OCI-LY7 (cell line): ENCODE measurements at places on chromosomes 5 and 9.

- DNase-seq: peak; percentile 6
These were observed 11.9 kb upstream of the OR13C8 start for GRCh38 chr9:104556830-104557634.

DNA sequence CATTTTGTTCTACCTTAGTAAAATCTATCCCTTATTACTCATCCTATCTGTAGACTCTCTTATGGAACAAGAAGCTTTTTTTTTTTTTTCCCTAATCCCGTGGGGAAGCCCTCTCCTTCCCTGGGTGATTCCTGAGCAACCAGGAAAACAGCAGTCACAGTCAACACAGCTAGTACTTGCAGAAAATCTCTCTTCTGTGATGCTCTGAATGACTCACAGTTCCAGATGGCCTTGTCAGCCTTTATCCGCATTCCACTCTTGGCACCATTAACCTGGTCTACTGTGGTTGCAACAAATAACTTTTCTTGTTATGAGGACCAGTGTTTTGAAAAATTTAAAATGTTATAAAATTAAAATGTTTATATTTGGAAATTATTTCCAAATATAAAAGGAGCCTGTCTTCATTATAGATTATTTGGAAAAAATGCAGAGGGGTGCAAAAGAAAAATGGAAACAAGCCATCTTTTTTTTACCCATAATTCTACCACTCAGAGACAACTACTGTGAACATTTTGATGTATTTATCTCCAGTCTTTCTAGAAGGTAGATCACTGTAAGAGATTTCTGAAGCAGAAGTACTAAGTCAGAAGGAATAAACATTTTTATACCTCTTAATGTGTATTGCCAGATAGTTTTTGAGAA is 486.7 kb downstream of the RAB3C start:
- DNase-seq: no peak

GRCh38 chr5:134223406-134224248 is 2.2 kb downstream of the PPP2CA start:
- DNase-seq: no peak

- DNase-seq: no peak
These were observed 37.7 kb upstream of the STXBP1 start for GRCh38 chr9:127574072-127574993.

DNA sequence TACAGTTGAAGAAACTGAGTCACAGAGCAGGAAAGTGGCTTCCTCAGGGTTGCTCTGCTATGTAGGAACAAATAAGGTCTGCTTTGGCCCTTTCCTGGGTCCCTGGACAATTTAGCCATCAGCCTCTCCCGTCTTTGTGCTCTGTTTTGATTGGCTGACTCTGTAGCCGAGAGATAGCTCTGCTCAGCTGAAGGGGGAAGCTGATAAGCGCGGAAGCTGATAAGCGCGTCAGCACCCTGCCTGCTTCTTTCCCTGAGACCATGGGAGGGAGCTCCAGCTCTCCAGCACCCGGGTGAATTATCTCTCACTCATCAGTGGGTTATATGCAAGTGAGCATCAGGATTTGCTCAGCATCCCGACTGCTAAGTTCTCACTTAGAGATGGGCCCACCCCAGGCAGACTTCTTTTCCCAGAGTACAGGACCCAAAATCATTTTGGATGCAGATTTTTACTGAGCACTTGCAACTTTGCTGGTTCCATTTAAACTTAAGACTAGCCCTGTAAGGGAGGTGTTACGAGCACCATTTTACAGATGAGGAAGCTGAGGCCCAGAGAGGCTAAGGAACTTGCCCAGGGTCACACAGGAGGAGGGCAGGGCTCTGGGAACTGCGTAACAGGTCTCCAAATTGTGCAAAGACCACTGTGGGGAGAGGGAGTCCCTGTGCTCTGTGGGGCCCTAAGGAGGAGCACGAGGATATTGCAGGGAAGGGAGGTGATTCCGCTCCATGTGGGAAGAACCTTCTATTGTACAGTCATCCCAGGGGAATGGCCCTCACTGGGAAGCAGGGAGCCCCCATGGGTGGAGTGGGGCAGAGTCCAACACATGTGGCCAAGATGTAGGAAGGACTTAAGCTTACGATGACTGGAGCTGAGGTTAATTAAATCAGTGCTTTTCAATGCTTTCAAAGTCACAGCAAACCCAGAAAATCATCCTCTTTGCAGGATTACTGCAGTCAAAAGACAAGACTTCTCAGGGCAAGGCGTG is 83.7 kb upstream of the ORM1 start:
- DNase-seq: peak; percentile 11
